ENCODE measurements at places on chromosomes 5 and 9. TPM values are rescaled to one million over a fixed set of nuclear protein-coding genes. Genes with fewer than 3 reads are reported as not detected.

DNA sequence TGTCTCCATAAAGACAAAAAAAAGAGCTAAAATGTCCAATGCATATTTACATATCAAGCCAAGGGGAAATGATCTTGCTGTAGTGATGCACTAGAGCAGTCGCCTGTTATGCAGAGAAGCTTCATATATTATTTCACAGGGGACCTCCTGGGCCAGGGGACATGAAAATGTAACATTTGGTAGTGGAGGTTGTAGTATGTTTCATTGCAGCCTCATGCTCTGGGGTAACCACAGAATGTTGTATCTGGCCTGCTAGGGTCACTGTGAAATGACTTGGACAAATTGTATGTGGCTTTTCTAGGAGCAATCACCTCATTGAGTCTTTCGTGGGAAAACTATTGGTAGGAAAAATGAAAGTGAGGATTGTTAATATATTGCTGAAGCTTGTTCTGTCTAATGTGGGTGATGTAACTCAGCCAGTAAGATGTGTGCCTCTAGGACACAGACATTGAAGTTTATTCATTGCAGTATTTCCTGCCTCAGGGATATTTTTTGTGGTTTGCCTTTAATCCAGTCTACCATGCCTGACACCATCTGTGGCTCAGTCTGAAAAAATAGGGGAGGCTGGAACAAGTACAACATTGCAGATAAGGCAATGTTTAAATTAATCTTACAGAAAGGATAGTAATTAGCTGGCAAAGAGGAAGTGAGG lies 430.8 kb upstream of the TNC start:
- DNase-seq: no peak

Gene ASS1
- 47.3 TPM for polyA plus RNA-seq

DNA sequence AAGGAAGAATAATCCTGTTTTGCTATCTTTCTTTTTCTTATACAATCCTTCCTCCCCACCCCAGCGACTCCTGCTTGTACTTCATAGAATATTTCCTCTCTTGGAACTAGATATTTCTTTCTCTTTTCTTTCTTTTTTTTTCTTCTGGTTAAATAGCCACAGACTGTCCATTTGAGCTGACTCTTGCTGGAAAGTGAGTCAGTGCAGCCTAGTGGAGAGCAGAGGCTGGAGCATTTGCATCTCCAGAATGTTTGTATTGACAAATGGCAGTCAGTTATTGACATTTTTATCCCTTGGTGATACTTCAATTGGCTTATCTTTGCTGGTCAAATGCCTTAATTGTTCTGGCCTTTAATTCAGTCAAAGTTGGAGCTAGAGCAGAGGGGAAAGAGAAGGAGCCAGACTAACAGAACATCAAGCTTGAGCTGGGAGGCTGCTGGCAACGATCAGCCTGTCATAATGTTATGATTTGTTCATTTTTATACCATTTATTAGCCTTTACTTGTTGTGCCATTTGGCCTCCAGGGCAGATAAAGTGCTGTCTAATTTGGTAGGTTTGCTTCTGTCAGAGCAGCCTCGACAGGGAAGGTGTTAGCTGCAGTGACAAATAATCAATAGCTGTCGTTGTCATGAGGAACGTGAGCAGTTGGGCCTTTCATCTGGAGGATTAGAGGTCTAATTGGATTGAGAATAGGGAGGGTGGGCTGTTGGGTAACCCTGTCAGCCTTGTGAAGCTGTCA lies 69.0 kb downstream of the INVS start:
- DNase-seq: peak; percentile 25

DNA sequence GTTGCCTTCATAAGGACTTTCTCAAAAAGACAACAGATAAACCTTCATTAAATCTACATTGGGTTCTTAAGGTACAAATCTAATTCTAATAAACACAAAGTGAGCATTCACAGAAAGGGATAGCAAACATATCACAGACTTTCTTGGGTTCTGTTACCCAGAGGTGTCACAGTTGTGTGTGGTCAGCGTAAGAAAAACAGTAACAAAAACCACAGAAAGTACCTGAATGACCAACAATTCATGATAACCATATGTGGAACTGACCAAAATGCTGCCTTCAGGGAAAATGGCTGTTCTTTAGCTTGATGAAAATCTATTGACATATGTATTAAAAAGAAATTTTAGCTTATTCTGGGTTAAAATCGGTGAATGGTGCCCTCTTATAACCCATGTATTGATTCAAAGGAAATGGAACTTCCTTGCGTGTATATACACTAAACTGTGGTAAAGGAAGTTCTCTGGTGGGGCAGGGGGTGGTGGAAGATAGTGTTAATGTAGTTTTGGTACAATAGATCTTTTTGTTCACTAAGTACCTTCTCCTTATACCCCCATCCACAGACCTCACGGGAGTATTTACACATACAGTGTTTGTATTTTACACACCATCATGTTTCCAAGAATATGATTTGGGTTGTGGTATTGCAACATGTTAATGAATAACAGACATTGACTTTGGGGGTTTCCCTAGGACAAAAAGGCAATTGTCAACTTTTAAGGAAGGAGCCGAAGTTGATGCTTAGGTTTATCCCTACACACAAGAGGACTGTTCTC lies 152.5 kb downstream of the APBA1 start:
- peak; percentile 13 for DNase-seq

DNA sequence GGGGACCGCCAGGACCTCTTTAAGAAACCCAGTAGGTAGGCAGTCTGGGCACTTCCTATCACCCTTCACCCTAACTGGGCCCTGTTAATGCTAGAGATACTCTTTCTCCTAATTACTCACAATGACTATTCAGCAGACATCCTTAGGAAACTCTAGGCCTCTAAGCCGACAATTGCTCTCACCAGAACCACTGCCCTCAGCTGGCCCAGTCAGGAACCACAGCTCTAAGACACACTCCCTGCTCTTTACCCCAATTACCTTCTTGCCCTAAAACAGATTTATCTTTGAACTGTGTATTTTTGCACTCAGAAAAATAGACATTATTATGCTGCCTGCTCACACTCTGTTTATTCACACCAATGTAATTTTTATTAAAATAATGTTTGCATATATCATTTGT lies 432.6 kb upstream of the SLC30A5 start:
- no peak for DNase-seq

DNA sequence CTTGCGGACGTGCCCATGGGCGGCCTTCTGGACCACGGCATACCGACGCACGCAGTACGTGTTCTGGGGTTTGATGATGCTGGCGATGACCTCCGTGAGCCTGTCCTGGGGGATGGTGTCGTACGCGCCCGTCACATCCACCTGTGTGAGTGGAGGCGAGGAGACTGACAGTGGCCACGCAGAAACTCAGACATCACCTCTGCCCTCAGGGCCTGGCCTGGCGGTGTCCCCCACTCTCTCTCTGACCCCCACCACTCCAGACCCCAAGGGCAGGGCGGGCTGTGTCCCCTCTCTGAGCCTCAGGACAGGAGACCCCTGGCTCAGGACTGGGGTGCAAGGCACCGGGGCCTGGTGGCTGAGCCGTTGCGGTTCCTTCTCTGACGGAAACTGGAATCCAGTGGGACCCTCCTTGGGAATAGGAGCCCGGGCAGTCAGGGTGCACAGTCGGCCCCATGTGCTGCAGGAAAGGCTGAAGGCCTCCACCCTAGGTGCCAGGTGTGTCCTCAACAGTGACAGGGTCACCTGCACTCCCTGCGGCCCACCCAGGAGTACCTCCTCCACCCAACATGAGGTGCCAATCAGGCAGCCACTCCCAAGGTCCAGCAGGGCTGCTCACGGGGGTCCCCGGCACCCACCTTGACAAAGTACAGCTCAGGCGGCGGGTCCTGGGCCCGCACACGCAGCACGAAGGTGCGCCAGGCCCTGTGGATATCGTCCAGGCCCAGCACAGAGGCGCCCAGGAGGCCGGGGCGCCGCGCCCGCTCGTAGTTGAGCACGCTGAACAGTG lies 16.0 kb downstream of the TERT start:
- DNase-seq: no peak
